MM.1S (cell line): ENCODE measurements at places on chromosomes 5 and 9.

DNA sequence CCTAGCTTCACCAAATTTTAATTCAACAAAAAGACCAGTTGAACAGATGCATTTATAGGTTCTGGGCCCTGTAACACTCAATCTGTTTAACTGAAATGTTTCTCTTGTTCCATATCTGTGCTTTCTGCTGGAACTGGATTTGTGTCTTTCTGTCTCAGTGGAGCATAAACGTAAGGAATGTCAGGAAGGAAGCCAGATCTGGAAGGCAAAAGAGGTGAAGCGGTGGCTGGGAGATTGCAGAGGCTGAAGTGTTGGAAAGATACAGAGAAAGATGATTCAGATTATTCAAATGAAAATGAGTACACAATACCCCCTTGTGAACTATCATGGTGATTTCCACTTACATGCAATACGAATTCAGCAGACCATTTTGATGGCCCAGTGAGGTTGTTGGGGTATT, 406.8 kb downstream of the BRINP1 start:
- DNase-seq = no peak

GRCh38 chr5:9713356-9713755, 83.2 kb upstream of the TAS2R1 start:
- no peak for DNase-seq

- DNase-seq = no peak
Measured at GRCh38 chr5:82642313-82642712, 364.2 kb upstream of the RPS23 start.

- no peak for DNase-seq
Measured at GRCh38 chr5:92809855-92810465, 771.1 kb downstream of the NR2F1-AS1 start.

- no peak for DNase-seq
Measured at GRCh38 chr5:123438902-123439301, 15.7 kb upstream of the CEP120 start.

GRCh38 chr5:27598576-27598975, 560.2 kb upstream of the CDH9 start:
- DNase-seq = no peak

- DNase-seq = no peak
Measured at GRCh38 chr5:179231309-179231708, 114.0 kb downstream of the ADAMTS2 start.

GRCh38 chr5:55856516-55857246, 5.5 kb downstream of the IL31RA start:
- DNase-seq = no peak

GRCh38 chr5:78419396-78419795, 59.0 kb downstream of the SCAMP1 start:
- DNase-seq = no peak

DNA sequence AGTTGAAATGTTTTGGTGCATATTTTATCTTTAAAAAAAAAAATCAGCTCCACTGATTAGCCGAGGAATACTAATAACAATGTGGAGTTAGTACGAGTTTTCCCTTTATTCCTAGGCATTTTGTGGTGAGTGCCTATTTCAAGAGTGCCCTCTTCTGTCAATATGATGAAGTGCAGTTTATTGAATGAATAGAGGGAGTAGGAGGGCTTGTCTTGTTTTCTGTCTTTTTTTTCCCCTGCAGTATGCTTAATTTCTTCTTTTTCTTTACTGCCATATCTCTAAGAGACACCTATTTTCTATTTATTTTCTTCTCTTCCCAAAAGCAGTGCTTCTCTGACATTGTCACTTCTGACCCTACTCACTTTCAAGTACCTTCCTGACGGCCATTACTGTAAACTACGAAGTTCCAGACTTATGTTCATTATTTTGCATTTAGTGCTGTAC, 169.6 kb upstream of the PITX1 start:
- peak; percentile 12 for DNase-seq

- no peak for DNase-seq
Measured at GRCh38 chr9:12739014-12739652, 35.7 kb upstream of the LURAP1L start.

GRCh38 chr9:126703002-126703865, 89.5 kb downstream of the LMX1B start:
- DNase-seq = no peak

DNA sequence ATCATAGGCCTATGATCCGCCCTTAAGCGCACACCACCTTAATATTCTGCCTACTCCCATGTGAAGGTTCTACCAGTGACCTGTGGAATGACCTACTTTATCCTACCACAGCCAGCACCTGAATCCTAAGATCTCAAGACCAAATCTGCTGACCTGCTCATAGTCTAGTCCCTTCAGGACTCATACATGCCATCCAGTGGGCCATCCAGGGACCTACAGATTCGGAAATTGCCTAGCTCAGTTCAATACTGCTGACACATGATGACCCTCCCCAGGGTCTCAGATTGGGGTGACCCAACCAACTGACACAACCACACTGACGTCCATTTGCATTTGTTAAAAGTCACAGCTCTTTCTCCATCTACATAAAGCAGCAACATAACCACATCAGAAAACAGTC, 443.8 kb upstream of the ST8SIA4 start:
- no peak for DNase-seq

- peak; percentile 36 for DNase-seq
Measured at GRCh38 chr5:45094876-45095440, 286.2 kb downstream of the MRPS30 start.

GRCh38 chr9:125995706-125996105, 248.5 kb downstream of the PBX3 start:
- DNase-seq = no peak

DNA sequence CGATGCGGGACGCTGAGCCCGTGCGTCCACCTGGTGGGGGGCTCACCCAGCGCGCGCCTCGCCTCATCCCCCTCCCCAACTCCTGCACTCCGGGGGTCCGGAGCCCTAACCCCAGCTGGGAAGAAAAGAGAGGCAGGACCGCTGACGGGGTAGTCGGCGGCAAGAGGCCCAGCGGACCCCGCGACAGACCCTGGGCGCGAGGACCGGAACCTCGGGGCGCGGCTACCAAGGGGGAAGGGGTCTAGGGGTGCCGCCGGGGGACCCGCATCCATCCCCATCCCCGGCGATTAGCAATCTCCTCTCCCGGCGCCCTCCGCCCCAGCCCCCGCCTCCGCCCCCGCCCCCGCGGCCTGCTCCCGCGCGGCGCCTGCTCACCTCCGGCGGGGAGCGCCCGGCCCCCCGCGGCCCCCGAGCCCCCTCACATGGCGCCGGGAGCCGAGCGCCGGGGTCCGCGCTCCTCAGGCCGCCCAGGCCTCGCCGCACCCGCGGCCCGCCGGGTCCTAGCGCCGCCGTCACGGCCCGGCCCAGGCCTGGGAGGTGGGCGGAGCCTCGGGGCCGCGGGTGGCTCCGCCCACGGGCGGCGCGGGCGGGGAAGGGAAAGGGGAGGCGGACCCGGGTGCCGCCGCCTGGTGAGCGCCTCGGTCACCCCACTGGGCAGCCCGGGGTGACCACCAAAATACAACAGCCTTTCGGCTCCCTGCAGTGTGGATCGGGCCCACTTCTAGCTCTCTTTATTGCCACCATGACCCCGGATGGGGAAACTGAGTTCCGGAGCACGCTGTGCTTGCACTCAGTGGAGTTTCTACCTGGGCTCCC, at the start of gene ST6GALNAC6:
TSS of gene ST6GALNAC6 (minus strand) at position 476 of the 816 bp plus-strand sequence. CDS start 1,622 bp downstream, outside the sequence.
- DNase-seq = peak; percentile 72

DNA sequence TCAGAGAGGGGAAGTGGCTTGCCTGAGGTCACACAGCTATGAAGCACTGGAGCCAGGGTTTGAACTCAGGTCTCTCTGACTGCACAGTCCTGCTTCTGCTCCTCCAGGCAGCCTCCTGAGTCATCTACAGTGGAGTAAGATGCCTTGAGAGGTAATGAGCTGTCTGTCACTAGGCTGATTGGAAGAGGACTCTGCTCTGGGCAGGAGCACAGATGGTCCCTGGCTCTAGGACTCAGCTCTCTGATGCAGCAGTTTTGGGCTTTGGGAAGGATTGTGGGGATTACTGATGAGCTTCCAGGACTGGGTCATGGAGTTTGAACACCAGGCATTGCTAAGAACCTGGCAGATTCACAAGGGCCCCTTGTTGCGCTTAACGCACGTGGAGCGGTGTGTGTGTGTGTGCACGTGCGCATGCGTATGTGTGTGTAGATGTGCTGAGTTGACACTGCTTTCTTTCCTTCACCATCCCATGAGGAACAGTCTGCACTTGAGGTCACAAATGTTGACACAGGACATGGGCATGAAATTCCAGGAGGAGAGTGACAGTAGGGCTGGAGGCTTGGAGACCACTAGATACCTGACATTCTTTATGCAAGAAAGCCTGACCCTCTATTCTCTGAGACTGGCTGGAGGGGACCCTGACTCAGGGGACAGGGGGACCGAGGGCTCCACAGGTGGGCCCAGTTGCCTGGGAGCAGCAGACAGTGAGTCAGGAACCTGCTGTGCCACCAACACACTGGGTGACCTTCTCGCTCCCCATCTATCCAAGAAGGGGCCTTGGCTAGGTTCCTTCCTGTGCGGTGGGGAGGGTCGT, 170.5 kb downstream of the RGS3 start:
- no peak for DNase-seq

DNA sequence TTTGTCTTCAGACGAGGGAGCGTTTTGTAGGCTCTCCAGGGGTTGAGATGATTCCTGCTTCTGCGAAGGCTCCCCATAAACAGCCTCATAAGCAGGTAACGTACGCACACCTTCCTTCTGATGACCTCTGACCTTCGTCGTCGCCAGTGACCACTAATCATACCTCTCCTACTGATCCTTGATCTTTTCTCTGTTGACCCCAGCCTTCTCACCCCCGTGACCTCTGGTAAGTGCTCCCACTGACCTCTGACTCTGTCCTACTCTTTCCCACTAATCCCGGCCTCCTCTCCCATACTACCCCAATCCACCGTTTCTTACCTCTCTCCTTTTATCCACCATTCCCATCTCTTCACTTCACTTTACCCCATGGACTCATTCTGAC, 345 bp downstream of the DNAI1 start:
- no peak for DNase-seq

DNA sequence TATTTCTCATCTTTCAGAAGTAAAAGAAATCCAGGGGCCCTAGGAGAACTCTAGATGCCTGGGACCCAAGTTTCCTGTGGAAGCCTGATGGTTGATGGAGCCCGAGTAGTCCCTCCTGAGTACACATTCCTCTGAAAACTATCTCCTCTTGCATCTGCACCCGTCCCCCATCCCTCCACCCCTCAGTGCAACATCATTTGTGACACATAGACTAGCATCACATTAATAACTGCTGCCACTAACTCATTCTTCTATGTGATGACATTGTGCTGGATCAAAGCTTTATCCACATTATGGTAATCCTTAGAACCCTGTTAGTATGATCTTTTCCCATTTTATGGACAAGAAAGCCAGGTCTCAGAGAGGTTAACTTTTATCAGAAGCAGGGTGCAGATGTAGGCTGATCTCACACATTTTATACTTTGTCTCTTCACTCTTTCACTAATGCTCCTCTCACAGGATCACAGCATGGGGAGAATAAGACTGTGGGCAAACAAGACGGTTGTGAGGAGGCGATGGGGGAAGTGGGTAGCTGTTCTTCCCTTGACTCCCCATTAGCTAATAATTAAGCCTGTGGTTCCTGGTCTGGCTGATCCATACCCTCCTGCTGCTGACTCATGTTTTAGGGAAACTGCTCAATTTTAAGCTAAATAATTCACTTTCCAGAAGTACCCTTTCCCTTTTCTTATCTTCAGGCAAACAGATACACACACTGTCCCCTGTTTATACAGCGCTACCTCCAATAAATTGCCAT, 3.9 kb upstream of the HK3 start:
- DNase-seq = no peak

- no peak for DNase-seq
Measured at GRCh38 chr5:19739671-19740070, 248.3 kb downstream of the CDH18 start.

DNA sequence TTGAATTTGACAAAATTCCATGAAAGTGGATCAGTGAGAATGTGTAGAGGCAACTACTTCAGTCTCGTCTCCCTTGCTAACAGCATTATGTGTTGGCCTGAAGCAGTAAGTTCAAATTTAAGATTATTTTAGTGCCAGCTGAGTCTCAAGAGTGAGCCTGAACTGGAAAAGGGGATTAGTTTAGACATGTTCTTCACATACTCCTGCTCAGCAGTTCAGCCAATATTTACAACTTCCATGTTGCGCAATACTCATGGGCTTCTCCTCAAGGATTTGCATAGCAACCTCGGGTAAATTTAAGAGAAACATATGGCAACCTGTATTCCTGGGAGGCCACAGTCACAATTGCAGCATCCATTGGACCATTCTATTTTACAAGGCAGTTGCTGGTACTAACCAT, 553.8 kb downstream of the PTPRD start:
- DNase-seq = no peak

DNA sequence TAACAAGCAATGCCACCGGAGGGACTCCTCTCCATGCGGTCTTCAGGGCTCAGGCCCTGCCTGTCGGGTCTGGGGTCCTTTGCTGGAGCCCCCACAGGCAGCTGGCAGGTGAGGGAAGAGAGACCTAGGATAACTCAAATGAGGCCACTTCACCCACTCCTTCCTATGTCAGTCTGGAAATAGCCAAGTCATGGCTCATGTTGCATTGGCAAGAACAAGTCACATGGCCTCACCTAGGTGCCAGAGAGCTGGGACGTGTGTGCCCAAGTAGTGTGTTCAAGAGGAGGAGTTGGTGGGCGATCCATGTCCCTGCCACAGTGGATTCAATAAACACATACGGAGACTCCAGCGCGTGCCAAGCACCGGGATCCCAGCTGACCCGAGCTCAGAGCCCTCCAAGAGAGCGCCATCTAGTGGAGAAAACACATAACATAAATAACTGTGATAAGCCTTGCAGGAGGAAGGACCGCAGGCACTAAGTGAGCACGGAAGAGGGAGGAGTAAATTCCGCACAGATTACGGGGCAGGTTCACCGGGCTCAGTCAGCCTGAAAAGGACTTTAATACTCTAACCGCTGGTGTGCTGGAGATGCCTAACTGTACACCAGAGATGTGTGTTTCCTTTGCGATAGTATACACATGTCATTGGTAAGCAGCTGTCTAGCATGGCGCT, 580.8 kb downstream of the CCDC171 start:
- peak; percentile 25 for DNase-seq

- no peak for DNase-seq
Measured at GRCh38 chr5:74094096-74094781, 468.2 kb downstream of the ARHGEF28 start.

DNA sequence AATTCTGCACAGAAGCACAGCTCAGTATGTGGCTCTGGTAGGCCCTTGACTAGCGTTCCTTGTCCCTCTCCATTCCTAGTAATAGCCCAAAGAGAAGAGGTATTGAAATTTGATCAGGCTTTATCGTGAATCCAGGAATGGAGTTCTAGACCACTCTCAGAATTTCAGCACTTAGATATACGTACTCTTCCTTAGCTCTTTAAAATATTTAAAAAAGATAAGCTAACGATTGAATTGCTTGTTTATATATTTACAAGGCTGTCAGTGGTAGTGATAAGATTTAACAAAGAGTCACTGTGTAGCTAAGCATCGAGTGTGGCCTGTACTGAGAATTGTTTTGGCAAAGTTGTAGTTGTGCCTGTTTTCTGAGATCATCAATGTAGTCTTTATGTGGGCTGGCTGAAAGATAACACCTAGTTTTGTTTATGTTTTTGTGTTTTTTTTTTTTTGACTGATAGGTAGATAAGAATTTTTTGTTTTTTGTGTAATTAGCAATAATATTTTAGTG, 2.5 kb downstream of the KIAA1958 start:
- DNase-seq = no peak
